Right cardiac atrium (tissue), 5 donors: ENCODE measurements at places on chromosomes 13 and 19. TPM values are rescaled to one million over a fixed set of nuclear protein-coding genes. Genes with fewer than 3 reads are reported as not detected.

DNA sequence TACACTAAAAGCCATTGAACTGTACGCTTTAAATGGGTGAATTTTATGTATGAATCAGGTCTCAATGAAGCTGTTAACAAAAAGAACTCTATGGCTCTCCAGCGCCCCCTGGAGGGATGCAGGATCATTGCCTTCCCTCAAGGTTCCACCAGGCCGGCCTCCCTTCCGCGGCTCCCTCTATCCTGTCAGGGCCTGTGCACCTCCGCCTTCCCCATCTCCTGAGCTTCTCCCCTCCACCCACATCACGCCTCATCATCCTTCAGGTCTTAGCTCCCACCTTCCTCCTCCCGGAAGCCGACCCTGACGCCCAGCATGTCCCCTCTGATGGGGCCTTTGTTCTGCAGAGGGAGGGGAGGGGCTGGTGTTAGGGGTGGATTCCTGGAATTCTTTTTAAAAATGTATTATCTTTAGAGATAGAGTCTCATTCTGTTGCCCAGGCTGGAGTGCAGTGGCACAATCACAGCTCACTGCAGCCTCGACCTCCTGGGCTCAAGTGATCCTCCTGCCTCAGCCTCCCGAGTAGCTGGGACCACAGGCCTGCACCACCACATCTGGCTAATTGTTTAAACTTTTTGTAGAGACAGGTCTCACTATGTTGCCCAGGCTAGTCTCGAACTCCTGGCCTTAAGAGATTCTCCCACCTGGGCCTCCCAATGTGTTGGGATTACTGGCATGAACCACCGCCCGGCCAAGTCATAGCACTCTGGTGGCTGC is 27.7 kb downstream of the MEIS3 start:
- DNase-seq: peak; percentile 87

DNA sequence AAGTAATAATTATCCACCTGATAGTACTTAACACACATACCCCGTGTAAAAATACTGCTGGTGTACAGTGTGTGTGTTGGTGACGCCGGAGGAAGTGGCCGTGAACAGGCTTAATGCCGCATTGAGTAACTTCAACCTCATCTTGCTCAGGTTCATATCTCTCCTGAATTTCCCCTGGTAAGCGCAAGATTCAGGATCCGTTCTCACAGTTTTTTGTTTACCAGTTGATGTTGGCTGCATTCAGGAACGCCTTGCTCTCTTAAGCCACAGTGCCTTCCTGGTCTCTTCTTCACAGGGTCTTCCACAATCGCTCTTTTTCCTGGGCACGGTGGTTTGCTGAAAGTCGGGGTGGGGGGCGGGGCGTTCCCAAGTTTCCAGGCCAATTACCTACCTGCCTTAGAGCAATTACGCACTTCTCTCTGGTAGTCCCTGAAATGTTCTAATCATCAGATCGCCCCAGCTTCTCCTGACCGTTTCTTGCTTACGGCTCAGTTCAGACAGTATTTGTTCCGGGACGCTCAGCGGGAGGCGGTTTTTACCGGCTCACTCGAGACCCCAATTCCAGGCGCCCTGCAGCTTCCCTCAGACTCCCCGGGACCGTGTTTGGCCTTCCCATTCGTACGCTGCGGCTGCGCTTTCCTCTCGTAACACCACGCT is 706 bp upstream of the DNAJC3 start:
- no peak for DNase-seq

- DNase-seq: no peak
Measured at GRCh38 chr13:83024955-83025594, 857.2 kb downstream of the SLITRK1 start.

GRCh38 chr13:51370116-51370515 is 30.6 kb downstream of the SERPINE3 start:
- DNase-seq: no peak

- DNase-seq: no peak
Measured at GRCh38 chr13:109204252-109204651, 574.8 kb downstream of the MYO16 start.

DNA sequence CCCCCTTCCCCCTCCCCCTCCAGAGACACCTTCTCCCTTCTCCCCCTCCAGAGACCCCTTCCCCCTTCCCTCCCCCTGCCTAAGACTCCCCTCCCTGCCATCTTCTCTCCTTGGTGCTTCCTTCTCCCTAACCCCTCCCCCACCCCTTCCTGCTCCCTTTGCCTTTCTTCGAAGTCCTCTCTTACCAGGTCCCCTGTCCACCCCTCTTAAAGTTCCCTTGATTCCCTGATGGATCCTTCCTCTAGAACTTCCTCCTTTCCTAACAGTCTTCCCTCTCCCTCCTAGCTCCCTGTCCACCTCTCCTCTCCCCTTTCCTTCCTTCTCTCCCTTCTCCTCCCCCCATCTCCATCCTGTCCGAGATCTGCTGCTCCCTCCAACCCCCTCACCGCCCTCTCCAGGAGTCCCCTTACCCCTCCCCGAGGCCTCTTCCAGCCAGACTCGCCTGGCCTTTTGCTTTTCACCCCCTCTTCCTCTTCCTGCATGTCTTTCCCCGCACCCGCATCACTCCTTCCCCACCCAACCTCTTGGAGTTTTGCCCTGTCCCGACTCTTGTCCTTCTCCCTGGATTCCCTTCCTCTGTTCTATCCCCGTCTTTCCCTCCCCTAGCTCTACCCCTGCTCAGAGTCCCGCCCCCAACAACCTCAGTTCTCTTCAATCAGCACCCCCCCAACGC is 3.1 kb downstream of the TNFSF9 start:
- no peak for DNase-seq

SBK3 gene
- total RNA-seq: 80.3 TPM

DNA sequence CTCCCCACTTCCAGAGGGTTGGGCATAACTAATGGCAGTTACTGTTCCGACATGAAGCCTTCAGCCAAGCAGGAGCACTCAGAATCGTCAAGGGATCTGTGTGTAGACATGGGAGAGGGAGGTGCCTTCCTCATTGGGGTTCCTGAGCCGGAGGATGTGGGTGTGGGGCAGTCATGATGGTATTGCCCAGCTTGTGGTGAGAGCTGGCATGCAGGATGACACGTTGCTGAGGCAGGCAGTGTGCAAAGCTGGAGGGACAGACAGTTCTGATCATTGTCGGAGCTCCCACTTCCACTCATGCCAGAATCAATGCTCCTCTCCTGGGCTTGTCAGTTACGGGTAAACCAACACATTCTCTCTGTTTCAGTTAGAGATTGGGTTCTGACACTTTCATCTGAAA is 83.9 kb upstream of the TSC22D1 start:
- no peak for DNase-seq

GRCh38 chr13:27171244-27171826 is at the start of gene USP12:
USP12 (minus strand) TSS chr13:27171811; CDS start chr13:27171639, 172 bp downstream.
- no peak for DNase-seq

DNA sequence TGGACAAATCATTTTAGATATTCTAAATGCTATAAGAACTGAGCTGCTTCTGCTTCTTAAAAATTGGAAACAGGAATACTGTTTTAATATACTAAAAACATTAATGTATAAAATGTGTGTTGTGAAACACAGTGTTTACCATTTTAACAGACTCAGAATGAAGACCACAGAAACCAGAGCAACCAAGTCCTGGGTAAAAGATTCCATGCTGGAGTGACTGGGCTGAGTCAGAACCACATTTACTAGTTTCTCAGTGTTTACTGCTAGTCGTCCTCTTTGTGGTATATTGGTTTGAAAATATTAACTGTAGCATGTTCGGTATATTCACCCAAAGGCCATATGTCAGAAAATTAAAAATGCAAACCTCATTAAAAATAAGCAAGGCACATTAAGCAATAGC is 31.9 kb downstream of the ANKRD10 start:
- DNase-seq: no peak
